ENCODE measurements at places on chromosomes 12 and 14.

DNA sequence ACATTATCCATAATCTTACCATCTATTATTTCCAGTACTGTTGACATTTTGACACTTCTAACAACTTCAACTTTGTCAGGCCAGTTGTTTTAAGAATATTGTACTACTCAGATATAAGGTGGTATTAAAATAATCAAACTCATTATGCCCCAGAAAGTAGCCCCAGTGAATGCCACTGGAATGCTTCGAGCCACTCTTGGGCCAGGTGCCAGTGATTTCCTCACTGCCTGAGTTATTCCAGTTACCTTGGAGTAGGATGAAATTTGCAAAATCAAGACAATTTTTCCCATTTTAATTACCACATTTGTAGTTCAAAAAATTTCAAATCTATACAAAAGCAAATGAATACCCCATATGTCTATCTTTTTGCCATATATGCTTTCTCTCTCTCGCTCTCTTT is 9.2 kb downstream of the CIPC start:
- no peak for DNase-seq

DNA sequence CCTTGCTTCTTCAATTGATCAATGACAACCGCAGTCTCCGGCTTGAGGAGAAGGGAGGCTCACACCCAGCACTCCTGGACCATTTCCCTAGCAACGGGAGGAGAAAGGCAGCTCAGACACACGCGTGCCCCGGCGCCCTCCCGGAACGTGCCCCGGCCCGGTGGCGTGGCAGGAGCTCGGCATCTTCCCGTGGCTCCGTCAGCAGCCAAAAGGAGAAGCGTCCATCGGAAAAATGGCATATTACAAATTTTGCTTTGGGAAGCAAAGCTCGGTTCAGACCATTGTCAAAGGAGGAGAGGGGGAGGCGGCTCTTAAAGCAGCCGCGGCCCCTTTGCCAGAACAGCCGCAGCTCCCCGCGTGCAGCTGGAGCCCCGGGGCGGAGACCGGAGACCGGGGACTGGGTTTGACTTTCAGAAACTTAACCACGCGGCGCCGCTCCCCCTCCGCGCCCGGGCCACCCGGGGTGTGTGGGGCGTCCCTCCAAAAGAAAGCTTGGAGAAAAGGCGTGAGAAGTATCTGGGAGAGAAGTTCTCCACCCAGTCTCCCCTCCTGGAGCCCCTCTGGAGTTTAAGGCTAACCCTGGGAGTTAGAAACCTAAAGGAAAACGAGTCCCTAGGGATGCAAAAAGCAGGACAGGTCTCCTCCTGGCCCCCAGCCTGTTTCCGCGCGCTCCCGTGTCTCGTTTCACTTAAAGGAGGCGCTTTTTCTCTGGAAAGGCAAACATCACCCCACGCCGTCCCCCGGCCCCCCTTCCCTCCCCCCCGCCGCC is 545 bp downstream of the PPFIA2 start:
- DNase-seq: no peak

- no peak for DNase-seq
Observed at GRCh38 chr12:57604992-57605810, 577 bp downstream of the DTX3 start.

DNA sequence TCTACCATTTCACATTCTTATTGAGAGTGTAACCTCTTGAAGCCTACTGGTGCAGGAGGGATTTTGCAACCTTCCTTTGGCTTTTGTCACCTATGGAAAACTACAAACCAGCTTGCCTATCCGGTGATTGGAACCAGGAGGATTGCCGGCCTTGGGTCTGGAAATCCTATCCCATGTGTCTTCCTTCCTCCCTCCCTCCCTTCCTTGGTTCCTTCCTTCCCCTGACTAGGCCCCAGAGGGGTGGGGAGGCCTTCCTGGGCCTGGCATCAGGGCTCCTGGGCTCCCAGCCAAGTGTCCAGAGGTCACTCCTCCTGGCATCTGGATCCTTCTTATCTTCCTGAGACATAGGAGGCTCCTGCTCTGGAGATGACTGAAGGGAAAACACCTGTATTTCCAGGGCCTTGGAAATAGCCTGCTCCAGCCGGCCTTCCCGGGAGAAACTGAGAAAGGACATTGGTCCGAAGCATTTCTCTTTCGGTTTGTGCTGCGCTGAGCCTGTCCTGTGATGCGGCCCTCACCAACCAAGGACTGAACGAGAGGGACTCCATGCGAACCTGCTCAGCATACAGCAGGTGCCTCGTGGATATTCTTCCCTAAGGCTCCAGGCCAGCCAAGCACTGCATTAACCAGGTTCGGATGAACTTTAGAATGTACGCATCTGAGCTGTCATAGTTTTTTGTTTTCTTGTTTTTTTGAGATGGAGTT is 43.4 kb downstream of the PSMA6 start:
- DNase-seq: no peak

DNA sequence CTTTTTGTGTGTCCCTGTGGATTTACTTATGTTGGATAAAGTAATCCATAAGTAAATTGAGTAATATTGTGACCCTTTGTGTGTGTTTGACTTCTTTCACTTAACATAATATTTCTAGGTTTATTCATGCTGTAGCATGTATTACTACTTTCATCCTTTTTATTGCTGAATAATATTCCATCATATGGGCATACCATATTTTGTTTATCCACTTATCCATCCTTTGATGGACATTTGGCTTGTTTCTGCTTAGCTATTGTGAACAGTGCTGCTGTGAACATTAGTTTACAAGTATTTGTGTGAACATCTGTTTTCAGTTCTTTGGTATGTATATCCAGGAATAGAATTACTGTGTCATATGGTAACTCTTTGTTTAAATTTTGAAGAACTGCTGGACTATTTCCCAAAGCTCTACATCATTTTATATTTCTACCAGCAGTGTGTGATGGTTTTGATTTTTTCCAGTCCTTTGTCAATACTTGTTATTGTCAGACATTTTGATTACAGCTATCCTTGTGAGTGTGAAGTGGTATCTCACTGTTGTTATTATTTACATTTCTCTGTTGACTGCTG is 25.2 kb downstream of the G2E3 start:
- no peak for DNase-seq

DNA sequence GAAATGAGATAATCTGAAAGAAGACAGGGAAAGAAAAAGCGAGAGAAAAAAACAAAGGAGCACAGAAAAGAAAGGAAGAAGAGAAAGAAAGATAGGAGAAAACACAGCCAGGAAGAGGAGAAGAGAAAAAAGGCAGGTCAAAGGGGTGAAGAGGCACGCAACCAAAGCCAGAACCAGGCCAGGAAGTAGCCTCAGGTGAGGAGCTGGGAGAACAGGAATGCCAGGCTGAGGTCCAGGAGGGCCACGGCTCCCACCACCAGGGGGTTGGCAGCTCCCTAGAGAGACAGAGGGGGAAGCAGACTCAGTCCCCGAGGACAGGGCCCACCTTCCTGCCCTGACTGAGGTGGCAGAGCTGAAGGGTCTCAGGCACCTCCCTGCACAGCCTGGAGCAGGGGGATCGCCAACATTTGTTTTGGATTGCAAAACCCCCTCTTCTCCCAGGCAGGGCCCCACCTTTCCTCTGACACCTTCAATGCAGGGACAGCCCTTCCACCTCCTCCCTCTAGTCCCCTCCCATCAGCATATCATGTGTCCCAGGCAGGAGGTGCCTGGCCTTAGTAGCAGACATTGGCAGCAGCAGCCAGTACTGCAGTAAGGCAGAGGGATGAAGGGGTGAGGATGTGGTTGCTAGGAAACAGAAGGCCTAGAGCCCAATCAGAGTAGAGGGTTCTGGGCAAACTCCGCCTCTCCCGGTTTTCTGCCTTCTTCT is 2.0 kb upstream of the AP1G2 start:
- DNase-seq: no peak

- DNase-seq: no peak
Observed at GRCh38 chr12:8969861-8970411, 19.4 kb upstream of the KLRG1 start.

Measured in activated naive CD4-positive, alpha-beta T cell treated with Interleukin-2 at 50 U/mL for 16 hours (primary cell).